ENCODE measurements at places on chromosomes 2 and 18.

DNA sequence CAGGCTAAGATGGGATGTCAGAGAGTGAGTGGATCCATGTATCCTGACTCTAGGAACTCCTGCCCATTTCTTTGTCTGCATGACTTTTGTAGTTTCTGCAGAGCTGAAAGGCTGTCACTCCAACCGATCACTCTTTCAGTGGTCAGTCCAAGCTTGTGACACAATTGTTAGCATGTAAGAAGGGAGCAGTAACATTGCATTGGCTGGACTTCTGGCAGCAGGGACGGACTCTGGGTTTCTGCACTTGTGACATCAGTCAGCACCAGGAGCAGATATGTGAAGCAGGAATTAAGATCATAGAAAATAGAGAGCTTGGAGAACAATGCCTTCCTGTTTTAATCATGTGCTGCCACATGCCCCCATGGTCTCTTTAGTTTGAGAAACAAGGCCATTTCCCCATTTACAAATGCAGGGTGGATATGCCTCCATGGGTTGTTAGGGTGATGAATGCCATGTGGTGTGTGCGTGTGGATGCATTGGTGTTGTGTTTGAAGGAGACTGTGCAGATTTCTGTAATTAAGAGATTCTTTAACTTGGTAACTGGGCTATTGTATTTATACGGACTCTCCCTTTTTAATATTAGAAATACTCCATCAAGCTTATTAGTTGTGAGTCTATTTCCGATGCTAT, 214.3 kb upstream of the EPHA4 start:
- DNase-seq = no peak

GRCh38 chr2:120630031-120630701, 105.5 kb upstream of the GLI2 start:
- DNase-seq = no peak

- DNase-seq = no peak
These were observed 57.6 kb upstream of the CABLES1 start for GRCh38 chr18:23077493-23078256.

GRCh38 chr2:232538671-232539070, 821 bp upstream of the CHRNG start:
- no peak for DNase-seq

DNA sequence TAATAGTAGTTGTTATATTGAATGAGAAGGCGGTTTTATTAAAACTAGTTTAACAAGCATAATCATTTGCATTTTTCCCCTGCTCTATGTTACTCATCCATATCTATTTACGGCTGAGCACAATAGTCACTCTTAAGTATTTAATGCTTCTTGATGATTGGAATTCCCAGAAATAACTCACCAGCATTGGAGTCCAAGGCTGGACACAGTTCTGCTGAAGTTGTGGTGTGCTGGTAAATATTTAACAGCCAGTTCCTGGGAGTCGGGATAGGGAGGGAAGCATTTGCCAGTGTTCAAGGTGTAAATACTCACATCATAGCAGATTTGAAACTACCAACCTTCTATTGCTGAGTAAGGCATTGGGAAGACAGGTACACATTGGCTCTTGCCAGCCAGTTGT, 315.1 kb downstream of the MTX2 start:
- no peak for DNase-seq

DNA sequence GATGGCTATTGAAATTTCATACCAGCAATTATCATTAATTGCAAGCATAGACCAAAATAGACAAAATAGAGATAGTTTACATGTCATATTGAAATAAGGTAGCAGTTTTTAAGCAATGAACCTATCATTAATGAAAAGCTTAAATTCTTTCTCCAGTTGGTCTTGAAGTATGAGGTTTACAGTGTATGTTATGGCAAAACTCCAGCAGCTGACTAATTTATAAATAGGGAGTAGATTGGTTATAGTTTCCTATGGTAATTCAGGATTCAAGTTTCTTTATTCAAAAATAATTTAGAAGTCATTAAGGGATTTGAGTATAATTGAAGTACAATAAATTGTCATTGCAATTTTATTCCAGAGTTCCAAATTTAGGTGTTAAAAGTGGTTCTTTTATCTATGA, 69.6 kb upstream of the COL5A2 start:
- no peak for DNase-seq

DNA sequence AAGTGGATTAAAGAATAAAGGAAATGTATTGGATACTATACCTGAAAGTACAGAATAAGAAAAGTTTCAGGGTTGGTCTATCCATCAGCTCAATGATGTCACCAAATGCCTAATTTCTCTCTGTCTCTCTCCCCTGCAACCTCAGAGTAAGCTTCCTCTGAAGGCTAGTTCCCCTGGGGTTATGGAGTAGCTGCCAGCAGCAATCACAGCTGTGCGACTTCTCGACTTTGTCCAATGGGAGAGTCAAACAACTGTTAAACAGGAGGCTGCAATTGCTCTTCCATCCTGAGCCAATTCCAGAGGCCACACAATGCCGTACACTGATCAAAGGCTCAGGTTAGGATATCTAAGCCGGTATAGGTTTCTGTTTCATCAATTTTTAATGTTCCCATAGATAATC, 95.3 kb upstream of the FANCL start:
- no peak for DNase-seq

DNA sequence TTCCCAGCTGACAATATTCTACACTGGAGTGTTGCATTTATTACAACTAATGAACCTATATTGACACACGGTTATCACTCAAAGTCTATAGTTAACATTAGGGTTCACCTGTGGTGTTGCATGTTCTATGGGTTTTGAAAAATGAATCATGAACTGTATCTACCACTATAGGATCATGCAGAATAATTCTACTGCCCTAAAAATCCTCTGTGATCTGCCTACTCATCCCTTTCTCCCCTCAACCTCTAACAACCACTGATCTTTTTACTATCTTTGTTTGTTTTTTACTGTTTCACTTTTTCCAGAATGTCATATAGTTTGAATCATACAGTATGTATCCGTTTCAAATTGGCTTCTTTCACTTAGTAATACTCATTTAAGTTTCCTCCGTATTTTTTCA, 47.6 kb upstream of the TCF7L1 start:
- no peak for DNase-seq

DNA sequence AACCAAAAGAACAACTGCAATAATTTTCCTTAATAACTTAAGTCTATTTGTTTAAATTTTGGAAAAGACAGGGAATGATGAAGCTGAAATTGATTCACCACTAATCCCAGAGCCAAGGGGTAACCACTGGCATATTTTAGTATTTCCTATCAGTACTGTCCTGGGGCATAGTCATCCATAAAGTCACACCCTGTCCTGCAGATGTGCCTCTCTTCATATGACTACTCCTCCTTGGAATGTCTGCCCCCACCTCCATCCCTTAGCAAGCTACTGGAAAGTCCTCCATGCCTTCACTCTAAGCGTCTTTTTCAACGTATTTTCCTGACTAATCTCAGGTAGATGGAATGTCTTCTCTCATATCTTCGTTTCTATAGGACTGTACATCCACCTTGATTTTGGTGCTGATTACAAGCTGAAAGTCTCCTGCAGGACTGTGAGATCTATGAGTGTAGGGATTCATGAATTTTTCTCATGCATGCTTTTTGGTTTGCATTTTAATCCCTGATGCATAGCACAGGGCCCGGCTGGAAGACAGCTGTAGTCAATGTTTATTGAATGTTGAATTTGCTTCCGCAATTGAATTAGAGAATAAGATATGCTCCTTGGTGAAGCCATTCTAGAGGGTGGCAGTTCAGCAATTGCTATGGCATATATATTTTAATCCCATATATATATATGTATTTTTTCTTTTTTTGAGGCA, 85.6 kb downstream of the MOGAT1 start:
- no peak for DNase-seq

GRCh38 chr18:8381821-8382459, 227.3 kb upstream of the RAB12 start:
- DNase-seq = no peak

DNA sequence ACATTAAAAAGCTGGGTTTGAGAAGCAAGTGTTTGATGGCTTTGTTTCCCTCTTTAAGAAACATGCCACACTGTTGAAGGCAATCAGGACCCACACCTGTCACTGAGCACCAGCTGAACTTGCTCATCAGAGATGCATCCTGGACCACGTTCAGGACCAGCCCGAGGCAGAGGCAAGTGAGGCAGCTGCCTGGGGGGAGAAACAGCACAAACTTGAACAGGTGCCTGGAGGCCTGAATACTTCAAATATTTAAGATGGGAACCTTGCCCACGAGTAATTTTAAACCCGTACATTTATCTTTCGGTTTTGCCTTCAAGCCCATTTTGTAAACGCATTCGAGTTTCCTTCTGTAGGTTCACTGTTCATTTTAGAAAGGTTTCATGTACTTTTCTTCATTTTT, 421.3 kb downstream of the NYAP2 start:
- DNase-seq = no peak

GRCh38 chr18:44881461-44882162, 200.9 kb downstream of the SETBP1 start:
- DNase-seq = no peak

- no peak for DNase-seq
These were observed 120.9 kb upstream of the ITGB6 start for GRCh38 chr2:160321006-160321405.

GRCh38 chr18:62037989-62038778, 145.4 kb upstream of the RNF152 start:
- DNase-seq = no peak

GRCh38 chr2:218301176-218301819, 9.0 kb upstream of the TMBIM1 start:
- peak; percentile 84 for DNase-seq

DNA sequence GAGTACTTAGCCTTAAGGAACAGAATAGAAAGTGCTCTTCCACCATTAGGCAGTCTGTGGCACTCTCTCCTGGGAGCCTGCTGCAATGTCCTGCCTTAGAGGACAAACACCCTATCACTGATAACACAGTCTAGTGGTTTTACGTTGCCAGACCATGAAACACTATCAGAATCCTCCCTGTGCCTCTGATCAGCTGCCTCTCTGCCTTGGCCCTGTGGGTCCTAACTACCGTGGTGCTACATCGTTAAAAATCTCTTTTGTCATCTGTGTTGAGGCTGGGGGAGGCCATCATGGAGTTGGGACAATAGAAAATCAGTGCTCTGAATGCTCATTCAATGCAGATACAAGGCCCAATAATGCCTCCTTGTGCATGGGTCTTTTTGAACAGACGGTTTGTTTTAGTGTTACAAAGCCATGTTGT, 11.9 kb upstream of the APCDD1 start:
- DNase-seq = no peak

GRCh38 chr18:621291-622043, 24.7 kb downstream of the CLUL1 start:
- no peak for DNase-seq

DNA sequence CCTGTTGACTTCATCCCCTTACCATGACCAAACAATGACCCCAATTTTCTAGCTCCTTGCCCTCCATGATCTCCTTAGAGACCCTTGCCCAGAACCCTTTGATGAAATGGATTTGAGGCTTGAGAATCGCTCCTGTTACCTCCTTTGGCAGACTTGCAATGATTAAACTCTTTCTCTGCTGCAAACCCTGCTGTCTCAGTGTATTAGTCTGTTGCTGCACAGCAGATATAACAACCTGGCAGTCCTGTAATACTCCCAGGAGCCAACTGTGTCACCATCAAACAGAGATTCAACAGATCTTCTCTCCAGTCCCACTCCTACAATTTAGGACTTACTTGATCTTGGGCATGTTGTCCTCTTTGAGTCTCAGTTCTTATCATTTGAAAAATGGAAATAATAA, 242.9 kb downstream of the HRH4 start:
- no peak for DNase-seq

DNA sequence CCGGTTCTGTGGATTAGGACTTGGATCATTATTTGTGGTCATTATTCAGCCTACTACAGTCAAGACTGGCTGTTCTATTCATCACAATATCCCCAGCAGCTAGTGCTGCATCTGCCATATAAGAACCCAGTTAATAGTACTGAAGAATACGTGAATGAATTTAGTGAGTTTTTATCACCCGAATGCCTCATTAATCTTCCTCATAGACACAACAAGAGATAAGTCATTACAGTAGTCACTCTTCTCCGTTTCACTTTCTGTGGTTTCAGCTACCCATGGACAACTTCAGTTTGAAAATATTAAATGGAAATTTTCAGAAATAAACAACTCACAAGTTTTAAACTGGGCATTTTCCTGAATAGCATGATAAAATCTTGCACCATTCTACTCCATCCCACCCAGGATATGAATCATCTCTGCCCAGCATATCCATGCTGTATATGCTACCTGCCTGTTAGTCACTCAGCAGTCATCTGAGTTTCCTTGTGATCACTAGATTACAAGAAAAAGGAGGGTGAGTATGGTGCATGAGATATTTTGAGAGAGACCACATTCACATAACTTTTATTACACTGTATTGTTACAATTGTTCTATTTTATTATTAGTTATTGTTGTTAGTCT, 363.7 kb upstream of the CHAC2 start:
- DNase-seq = no peak

DNA sequence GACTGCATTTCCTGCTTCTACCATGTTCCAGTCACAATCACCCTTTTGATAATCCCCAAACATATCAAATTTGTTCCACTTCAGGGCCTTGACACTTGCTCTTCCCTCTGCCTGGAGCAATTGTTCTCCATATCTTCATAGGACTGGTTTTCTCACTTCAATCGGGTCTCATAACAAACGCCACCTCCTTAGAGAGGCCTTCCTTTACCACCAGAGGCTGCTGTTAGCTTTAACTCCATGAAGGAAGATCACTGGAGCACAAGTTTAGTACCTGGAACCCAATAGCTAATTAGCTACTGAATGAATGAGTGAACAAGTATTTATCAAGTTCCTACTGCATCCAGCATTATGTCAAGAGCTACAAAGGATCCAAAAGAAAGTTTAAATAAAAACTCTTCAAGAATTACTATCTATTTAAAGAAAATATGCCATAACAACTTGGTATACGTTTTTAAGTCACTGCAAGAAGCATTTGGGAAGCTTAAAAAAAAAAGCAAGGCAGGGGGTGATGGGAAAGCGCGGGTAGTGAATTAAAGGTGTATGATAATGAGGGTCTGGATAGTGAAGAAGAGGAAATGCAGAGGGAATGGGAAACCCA, 58.8 kb downstream of the BAZ2B start:
- DNase-seq = no peak

GRCh38 chr2:12286347-12286746, 430.4 kb upstream of the TRIB2 start:
- DNase-seq = no peak

DNA sequence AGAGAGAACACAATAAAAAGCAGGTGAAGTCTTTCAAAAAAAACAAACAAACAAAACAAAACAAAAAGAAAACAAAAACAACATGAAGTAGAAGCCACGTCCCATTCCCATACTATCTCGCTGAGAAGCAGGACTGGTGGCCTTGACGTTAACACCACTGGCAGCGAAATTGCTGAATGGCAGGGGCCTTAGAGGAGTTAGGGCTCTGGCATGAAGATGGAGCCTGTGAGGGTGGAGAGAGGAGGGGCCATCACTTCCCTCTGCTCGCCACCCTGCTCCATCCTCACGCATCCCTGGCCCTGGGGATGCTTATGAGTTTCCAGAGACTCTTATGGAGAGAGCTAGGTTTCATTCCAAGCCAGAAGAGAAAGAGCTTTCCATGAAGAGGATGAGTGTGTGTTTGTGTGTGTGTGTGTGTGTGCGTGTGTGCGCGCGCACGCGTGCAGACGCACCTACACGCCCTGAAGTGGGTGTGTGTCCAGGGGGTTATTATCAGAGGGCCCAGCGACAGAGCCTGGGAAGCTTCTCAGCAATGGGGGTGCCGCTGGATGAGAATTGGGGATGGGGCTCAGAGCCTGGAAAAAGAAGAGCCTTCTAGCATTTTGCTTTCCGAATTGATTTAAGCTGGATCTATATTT, 20.4 kb upstream of the IMPA2 start:
- DNase-seq = no peak
